ENCODE measurements at places on chromosomes 3 and 15.
A peak's percentile ranks its signal among the peaks of the same experiment; 100 is the strongest.

GRCh38 chr3:44090036-44090435, 151.7 kb upstream of the TOPAZ1 start:
- no peak for DNase-seq

DNA sequence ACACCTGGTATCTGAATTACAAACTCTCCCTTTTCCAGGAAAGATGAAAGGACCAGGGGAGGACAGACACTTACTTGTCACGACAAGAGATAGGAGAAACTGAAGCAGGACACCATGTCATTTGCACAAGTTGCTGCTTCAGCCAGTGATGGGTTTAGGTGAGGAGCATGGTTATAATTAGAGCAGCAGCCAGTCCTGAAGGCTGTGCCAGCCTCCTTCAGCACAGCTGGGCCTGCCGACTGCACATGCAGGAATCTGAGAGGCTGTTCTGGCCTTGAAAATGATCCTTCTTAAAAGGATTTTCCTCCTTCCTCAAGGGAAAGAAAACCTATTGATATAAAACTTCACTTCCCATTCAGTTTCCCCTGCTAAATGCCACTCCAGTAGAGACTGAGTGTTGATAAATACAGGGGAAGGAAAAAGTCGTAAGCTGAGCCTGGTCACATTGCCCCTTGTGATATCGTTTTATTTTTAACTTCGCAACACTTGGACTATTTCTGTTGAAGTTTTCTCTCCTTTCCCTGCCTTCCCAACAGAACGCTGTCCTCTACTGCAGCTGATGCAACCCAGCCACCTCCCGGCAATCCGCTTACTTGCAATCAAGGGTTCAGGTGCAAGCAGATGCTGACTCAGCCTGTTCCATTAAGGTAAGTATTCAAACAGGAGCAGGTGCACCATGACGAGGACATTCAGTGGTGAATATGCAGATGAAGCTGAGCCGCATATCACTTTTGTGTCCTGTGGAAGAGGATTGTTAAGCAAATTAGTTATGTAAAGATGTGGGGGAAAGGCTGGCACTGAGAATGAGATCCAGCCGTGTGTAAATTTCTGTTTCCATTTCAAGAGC, at the start of gene FBXO40:
FBXO40 (plus strand) TSS at position 524 of the 847 bp plus-strand sequence. CDS start 27,197 bp downstream, outside the sequence.
- peak; percentile 7 for DNase-seq

DNA sequence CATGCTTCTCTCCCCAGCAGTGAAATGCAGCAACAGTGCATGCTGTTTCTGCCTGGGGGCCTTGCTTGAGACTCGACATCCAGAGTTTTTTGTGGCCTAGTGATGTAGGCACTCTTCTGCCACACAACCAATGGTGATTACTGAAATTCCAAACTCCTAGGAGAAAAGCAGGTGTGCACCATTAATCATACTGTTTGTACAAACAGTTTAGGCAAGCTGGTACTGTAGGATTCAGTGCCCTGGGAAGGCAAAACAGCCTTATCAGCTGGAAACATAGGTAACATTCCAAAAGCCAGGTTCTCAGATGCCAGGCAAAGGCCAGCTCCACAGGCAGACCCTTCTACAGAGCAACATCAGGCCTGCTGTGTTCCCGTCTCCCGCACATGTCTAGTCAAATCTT, 17.5 kb upstream of the RBP1 start:
- DNase-seq = no peak

- no peak for DNase-seq
These were observed 21.5 kb downstream of the SRPRB start for GRCh38 chr3:133827136-133827535.

GRCh38 chr15:101316529-101316928, 21.5 kb upstream of the SNRPA1 start:
- DNase-seq = no peak

- DNase-seq = no peak
These were observed 269.8 kb downstream of the FEZF2 start for GRCh38 chr3:62103531-62103930.

DNA sequence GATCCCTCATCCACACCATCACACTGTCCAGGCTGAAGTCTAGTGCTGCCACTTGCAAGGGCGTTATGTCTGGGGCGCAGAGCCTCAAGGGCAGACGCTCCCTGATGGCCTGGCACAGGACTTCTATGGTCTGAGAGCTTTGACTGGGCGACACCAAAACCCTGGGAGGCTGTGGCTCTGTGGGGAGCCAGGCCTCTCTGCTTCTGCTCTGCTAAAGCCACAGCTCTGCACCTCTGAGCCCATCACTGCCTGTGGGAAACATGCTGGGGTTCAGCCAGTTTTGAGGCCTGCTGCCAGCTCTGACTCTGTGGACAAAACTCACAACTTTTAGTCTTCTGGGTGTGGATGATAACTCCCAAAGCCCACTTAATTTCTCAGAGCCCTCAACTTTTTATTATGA, 6.3 kb upstream of the LCTL start:
- no peak for DNase-seq

GRCh38 chr3:124121379-124122312, 129.7 kb upstream of the ROPN1 start:
- no peak for DNase-seq

- DNase-seq = no peak
These were observed 19.0 kb downstream of the CMTM7 start for GRCh38 chr3:32410367-32411246.

DNA sequence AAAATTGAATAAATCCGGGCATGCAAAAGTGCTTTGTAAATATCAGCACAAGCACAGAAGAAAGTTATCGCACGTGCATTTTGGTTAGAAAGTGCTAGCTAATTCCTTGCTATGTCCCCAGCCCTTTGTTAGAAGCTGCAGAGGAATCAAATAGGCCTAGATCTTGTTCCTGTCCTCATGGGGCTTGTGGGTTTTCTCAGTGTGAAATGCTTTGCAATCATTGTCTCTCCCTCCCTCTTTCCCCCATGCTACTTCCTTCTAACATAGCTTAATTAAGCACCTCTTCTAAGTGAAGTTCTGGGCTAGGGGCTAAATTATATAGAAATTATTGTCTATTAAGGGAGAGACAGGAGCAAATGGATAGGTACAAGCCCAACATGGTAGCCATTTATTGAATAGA, 271.7 kb downstream of the RPLP1 start:
- no peak for DNase-seq

- DNase-seq = no peak
These were observed 4.7 kb upstream of the BNC1 start for GRCh38 chr15:83289160-83289559.

- DNase-seq = no peak
These were observed 64.3 kb downstream of the EOMES start for GRCh38 chr3:27657871-27658270.

Measured in foreskin fibroblast (primary cell).